ENCODE measurements at places on chromosomes 2 and 18.

DNA sequence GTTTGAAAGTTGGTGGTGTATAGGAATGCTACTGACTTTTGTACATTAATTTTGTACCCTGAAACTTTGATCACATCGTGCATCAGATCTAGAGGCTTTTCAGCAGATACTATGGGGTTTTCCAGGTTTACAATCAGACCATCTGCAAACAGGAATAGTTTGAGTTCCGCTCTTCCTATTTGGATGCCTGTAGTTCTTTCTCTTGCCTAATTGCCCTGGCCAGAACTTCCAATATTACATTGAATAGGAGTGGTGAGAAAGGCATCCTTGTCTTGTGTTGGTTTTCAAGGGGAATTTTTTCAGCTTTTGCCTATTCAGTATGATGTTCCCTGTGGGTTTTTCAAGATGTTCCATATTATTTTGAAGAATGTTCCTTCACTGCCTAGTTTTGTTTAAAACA is 633.5 kb downstream of the KCNJ3 start:
- no peak for DNase-seq

GRCh38 chr18:7172611-7173010 is 55.0 kb upstream of the LAMA1 start:
- DNase-seq = no peak

DNA sequence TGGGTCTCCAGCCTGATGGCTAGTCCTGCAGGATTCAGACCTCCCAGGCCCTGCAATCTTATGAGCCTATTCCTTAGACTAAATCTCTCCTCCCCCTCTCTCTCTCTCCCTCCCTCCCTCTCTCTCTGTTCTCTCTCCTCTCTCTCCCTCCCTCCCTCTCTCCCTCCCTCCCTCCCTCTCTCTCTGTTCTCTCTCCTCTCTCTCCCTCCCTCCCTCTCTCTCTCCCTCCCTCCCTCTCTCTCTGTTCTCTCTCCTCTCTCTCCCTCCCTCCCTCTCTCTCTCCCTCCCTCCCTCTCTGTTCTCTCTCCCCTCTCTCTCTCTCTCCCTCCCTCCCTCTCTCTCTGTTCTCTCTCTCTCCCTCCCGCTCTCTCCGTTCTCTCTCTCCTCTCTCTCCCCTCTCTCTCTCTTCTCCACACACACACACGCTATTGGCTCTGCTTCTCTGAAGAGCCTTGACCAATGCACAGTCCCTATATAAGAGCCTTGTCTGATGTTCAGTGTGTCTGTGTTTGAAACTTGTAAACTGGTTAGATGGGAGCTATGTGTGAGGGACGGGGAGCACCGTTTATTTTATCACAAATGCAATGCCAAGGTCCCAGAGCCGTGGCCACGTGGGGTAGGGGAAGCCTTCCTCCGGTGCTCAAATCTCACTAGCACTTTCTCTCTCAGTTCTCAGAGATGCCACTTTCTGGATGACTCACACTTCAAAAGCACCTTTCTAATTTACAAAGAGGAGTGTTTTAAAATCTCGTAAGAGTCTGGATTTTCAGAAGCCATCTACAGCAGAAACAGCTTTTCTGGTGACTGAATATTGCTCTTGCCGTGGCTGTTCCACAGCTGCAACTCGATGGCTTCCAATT is 9.4 kb upstream of the PRLH start:
- no peak for DNase-seq

GRCh38 chr2:71064754-71065621 is 3.5 kb upstream of the NAGK start:
- DNase-seq = no peak

- DNase-seq = no peak
These were observed 238.4 kb downstream of the CMPK2 start for GRCh38 chr2:6627316-6627715.

- peak; percentile 36 for DNase-seq
These were observed 116.8 kb upstream of the PID1 start for GRCh38 chr2:229387866-229388265.

All from eye (tissue), 1 donor.